ENCODE measurements at places on chromosomes 1 and 21. TPM values are rescaled to one million over a fixed set of nuclear protein-coding genes. Genes with fewer than 3 reads are reported as not detected.

SPATA46 gene
- total RNA-seq: not detected

- DNase-seq: no peak
- H3K27me3 ChIP-seq: peaks cover 21% of the 10 kb centered on the region
These were observed 6.1 kb upstream of the CELSR2 start for GRCh38 chr1:109243221-109243620.

DNA sequence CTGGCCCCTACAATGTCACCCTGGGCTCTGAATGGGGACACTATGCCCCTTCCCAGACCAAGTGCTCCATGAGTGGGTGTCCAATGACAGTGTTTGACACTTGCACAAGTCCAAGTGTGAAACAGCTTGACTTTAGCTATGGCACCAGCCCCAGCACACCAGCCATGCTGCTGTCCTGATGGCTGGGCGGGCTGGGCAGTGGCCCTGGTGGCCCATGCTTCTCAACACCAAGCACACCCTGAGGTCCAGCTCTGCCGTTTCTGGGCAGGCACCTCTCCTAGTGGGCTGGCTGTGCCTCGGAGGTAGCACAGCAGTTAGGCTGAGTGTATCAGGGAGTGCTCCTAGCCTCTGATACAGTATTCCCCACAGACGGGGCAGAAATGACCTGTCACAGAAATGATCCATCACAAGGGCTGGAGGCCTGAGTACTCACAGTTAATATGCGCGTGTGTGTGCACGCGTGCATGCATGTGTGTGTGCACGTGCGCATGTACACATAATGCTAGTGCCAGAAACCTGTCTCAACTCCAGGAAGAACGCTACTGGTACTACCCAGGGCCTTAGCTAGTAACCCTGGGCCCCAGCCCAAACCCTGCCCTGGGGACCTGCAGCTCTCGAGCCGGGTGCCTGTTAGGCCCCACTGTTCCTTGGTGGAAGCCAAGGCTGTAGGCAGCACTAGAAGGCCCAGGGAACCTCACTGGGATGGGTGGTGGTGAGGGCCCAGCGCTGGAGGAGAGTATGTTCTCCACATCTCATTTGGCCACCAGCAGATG is 134.0 kb downstream of the DMRTB1 start:
- no peak for DNase-seq
- no peaks in the 10 kb centered on the region for H3K4me1 ChIP-seq
- H3K27me3 ChIP-seq: peaks cover 59% of the 10 kb centered on the region
- H3K36me3 ChIP-seq: no peaks in the 10 kb centered on the region

- H3K4me1 ChIP-seq: no peaks in the 10 kb centered on the region
- H3K27me3 ChIP-seq: no peaks in the 10 kb centered on the region
- H3K4me3 ChIP-seq: no peak overlapping the region
- DNase-seq: no peak
These were observed 671.9 kb downstream of the PTPRC start for GRCh38 chr1:199310708-199311107.

- peaks cover 17% of the 10 kb centered on the region for H3K36me3 ChIP-seq
- H3K4me3 ChIP-seq: no peak overlapping the region
- H3K27me3 ChIP-seq: no peaks in the 10 kb centered on the region
These were observed 35.6 kb downstream of the MRPL39 start for GRCh38 chr21:25571726-25572121.

PIGP gene
- 37.6 TPM for total RNA-seq

NTNG1 gene
- 0.30 TPM for total RNA-seq

GRCh38 chr1:168623003-168623828 is 46.8 kb downstream of the XCL1 start:
- peaks cover 33% of the 10 kb centered on the region for H3K4me1 ChIP-seq
- peak overlapping the region; percentile 69 for H3K27ac ChIP-seq
- H3K36me3 ChIP-seq: no peaks in the 10 kb centered on the region
- H3K4me3 ChIP-seq: no peak overlapping the region

ARHGAP29 gene
- total RNA-seq: 26.5 TPM

DNA sequence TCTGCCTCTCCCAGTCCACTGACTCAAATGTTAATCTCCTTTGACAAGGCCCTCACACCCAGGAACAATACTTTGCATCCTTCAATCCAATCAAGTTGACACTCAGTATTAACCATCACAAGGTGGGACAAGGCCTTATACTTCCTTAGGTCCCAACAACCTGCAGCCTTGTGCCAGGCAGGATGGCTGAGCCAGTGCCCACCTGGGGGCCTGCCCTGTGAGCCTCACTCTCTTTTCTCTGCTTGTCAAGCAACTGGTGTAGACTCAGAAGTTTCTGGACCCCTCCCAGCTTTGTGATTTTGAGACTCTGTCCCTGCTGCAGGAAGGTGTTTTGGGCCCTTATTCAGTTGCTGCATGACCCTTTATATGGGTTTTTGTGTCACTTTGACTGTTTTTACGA is 310.0 kb upstream of the C1orf174 start:
- H3K27ac ChIP-seq: no peak overlapping the region
- H3K4me1 ChIP-seq: no peaks in the 10 kb centered on the region
- no peaks in the 10 kb centered on the region for H3K36me3 ChIP-seq
- peaks cover 66% of the 10 kb centered on the region for H3K27me3 ChIP-seq
- H3K4me3 ChIP-seq: no peak overlapping the region

DCST2 gene
- not detected for total RNA-seq

DNA sequence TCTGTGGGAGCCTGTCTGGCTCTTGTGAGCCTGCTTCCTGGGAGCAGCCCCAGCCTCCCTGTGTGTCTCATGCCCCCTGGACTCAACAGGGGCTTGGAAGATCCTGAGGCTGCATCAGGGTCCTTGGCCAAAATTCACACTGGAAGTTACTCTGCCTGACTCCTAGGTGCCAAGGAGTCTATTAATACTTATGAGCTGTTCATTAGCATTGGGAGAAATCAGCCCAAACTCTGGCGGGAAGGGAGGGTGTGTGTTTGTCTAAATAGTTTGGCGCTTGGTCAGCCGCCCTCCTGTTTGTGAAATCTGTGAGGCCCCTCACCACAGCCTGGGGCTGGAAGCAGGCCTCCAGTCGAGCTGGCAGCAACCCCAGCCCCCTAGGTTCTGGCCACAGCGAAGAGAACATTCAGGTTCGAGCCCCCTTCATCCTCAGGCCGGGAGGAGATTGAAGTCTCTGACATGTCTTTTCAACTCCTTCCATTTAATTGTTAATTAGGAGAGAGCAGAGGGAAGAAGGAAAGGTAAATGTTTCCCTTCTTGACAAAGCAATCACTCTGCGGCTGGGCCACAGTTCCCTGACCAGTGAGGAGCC is 82.1 kb upstream of the F3 start:
- H3K36me3 ChIP-seq: no peaks in the 10 kb centered on the region
- H3K27me3 ChIP-seq: peaks cover 4% of the 10 kb centered on the region
- no peak overlapping the region for H3K4me3 ChIP-seq
- H3K27ac ChIP-seq: no peak overlapping the region
- H3K4me1 ChIP-seq: peaks cover 14% of the 10 kb centered on the region

DNA sequence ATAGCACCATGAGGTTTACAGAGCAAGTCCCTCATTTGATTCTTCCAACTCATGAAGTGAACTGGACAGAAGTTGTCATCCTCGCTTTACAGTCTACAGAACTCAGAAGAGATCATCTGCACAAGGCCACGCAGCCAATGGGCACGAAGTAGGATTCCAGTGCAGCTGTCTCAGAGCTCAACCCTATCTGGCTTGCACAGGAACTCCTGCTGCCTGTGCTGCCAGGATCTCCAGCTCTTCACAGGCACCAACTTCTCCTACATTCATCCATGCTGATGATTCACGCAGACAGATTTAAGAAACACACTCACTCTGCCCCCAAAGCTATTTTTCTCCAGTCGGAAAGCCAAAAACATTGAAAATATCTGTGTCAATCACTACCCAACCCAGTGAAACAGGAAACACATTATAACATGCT is 157.0 kb downstream of the RERE start:
- peaks cover 69% of the 10 kb centered on the region for H3K4me1 ChIP-seq
- peaks cover 5% of the 10 kb centered on the region for H3K36me3 ChIP-seq
- DNase-seq: peak; percentile 54
- no peak overlapping the region for H3K4me3 ChIP-seq

DNA sequence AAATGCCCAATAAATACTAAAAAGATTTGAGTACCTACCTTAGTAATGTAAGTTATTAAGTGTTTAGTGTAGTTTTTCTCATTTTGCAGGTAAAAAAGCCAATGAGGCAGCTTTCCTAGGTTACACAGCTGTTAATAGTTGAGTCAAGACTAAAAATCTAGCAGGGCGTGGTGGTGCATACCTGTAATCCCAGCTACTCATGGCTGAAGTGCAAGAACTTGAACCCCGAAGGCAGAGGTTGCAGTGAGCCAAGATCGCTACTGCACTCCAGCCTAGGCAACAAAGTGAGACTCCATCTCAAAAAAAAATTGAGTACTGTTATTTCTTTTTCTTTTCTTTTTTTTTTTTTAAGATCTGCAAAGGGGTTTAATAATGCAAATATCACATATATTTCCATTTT is 7.7 kb downstream of the YBX1 start:
- H3K36me3 ChIP-seq: peaks cover 9% of the 10 kb centered on the region
- DNase-seq: no peak
- no peaks in the 10 kb centered on the region for H3K27me3 ChIP-seq
- no peak overlapping the region for H3K4me3 ChIP-seq

ZNF683 gene
- total RNA-seq: not detected

- H3K4me3 ChIP-seq: no peak overlapping the region
- no peaks in the 10 kb centered on the region for H3K27me3 ChIP-seq
- no peak overlapping the region for H3K27ac ChIP-seq
- no peaks in the 10 kb centered on the region for H3K4me1 ChIP-seq
- DNase-seq: no peak
- H3K36me3 ChIP-seq: peaks cover 63% of the 10 kb centered on the region
These were observed 23.8 kb downstream of the DENND2D start for GRCh38 chr1:111176678-111177077.
